Large intestine (tissue), 12 donors: ENCODE measurements at places on chromosomes 11 and 22. TPM values are rescaled to one million over a fixed set of nuclear protein-coding genes. Genes with fewer than 3 reads are reported as not detected.

SNX32 gene
- 6.3 TPM for polyA plus RNA-seq

DNA sequence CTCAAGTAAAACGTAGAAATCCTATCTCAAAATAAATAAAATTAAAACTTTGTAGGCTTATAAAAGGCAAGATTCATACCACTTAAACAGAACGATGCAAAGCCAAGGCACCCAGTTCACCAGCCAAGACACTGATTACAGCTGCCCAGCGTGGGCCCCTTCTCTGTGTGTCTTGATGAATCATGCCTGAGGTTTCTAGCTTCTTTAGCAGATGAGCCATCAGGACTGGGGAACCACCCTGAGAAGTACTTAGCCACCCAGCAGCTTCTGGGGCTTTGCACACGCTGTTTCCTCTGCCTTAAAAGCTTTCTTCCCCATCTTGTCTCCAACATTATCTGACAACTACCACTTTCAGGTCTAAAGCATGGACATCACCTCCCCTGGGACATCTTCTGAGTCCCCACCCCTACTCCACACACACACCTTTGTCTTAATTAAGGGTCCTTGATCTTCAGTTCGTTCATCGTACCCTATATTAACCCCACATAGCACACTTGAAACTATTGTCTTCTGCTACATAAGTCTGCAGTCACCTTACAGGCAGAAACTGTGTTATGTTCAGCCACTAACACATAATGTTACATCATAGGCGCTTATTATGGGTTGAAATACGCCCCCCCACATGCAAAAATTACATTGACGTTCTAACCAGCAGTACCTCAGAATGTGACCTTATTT is 8.7 kb upstream of the LAYN start:
- no peaks in the 10 kb centered on the region for H3K36me3 ChIP-seq
- peaks cover 18% of the 10 kb centered on the region for H3K27me3 ChIP-seq
- no peak overlapping the region for H3K4me3 ChIP-seq

HBB gene
- polyA plus RNA-seq, result 175 TPM

CCDC157 gene
- polyA plus RNA-seq, result 3.1 TPM

- H3K27me3 ChIP-seq, result peaks cover 52% of the 10 kb centered on the region
- H3K27ac ChIP-seq, result no peak overlapping the region
- H3K4me1 ChIP-seq, result no peaks in the 10 kb centered on the region
Measured at GRCh38 chr11:134270250-134270714, 5.9 kb upstream of the GLB1L3 start.

MOV10L1 gene
- 2.3 TPM for polyA plus RNA-seq

DNA sequence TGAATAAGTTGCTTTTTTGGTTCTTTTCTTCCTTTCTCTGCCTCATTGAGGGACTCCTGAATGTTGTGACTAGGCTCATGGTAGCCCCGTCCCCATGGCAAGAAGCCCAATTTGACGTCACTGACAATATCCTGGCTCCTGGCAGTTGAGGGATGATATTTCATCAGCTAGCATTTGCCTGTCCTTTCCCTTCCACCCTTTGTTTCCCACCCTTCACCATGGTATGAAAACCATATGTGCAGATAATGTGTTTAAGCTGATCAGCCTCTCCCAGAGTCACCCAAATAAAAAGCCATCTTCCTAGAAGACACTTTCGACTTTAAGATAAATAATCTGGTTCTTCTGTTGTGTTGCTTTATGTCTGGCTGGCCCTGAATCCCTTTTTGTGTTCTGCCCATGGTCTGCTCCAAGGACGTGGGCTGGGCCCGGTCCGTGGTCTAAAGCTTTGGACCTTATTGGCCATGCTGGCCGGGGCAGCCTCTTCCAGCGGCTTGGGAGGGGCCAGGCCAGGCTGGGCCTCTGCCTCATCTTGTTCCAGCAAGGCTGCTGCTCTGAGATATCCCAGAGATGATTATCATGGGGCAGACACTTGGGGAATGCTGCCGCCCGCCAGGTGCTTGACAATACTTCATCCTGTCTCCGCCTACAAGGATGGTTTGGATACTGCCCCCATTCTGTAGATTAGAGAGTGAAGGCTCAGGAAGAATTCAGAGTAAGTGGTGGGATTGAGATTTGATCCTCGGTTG is 5.1 kb downstream of the TSPAN18 start:
- H3K36me3 ChIP-seq, result peaks cover under 1% of the 10 kb centered on the region
- DNase-seq, result no peak
- no peaks in the 10 kb centered on the region for H3K27me3 ChIP-seq
- H3K4me3 ChIP-seq, result no peak overlapping the region
- H3K4me1 ChIP-seq, result peaks cover 5% of the 10 kb centered on the region

GRCh38 chr11:4095509-4096230 is 1.1 kb downstream of the RRM1 start:
- peak overlapping the region; percentile 83 for H3K4me3 ChIP-seq
- peaks cover 3% of the 10 kb centered on the region for H3K36me3 ChIP-seq
- peaks cover 15% of the 10 kb centered on the region for H3K4me1 ChIP-seq
- H3K27ac ChIP-seq, result peak overlapping the region; percentile 88

EHF gene
- polyA plus RNA-seq, result 14.7 TPM

DNA sequence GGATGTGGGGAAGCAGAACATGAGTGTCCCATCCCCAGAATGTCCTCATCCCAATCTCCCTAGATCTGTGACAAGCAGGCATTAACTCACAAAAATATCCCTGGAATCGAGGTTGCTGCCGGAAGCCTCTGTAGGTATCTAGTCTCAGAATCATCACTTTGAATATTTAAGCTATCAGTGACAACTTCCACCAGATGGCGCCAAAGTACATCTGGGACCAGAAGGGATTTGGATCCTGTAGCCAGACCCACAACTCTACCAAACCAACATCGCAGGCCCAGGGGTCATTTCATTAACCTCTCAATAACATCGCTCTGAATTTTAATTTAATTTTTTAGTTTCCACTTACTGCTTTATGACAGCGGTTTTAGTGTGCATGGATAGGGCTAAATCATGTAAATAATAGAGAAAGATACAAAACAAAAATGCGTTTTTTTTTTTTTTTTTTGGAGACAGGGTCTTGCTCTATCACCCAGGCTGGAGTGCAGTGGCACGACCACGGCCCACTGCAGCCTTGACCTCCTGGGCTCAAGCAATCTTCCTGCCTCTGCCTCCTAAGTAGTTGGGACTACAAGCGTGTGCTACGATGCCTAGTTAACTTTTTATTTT is 1.1 kb upstream of the EXT2 start:
- no peaks in the 10 kb centered on the region for H3K27me3 ChIP-seq
- DNase-seq, result peak; percentile 62
- H3K36me3 ChIP-seq, result no peaks in the 10 kb centered on the region
- H3K4me1 ChIP-seq, result peaks cover 11% of the 10 kb centered on the region
- H3K4me3 ChIP-seq, result no peak overlapping the region

KRTAP5-1 gene
- 3.0 TPM for polyA plus RNA-seq

DNA sequence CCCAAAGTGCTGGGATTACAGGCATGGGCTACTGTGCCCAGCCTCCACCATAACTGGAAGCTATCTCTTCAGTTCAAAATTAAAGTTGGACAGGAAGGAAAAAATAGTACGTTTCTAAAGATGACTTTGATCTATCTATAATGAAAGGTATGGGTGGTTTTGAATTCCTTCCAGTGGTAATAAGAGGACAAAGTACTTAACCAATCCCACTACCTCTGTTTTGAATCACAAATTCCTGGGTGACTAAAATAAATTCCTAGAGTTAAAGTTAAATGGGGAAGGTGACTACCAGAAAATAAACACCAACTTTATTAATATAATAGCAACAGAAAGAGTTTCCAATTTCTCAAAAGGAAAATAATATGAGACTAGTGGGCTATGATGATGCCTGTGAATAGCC is 9.1 kb downstream of the PHF5A start:
- H3K27me3 ChIP-seq, result no peaks in the 10 kb centered on the region
- no peak overlapping the region for H3K27ac ChIP-seq
- H3K36me3 ChIP-seq, result peaks cover 55% of the 10 kb centered on the region
- H3K4me3 ChIP-seq, result no peak overlapping the region
- no peak for DNase-seq

DNA sequence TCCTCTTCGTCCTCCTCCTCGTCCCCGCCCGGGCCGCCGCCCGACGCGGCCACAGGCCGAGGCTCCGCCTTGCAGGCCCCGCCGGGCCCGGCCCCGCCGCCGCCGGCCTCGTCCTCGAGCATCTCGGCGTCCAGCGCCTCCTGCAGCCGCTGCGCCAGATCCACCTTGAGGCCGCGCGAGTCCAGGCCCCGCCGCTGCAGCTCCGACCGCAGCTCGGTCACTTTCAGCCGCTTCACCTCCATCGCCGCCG is 417 bp downstream of the HNRNPUL2 start:
- peaks cover 23% of the 10 kb centered on the region for H3K36me3 ChIP-seq
- no peaks in the 10 kb centered on the region for H3K27me3 ChIP-seq
- DNase-seq, result no peak
- peak overlapping the region; percentile 90 for H3K27ac ChIP-seq
- H3K4me1 ChIP-seq, result no peaks in the 10 kb centered on the region
- peak overlapping the region; percentile 66 for H3K4me3 ChIP-seq

ADAMTS8 gene
- polyA plus RNA-seq, result 2.9 TPM

DNA sequence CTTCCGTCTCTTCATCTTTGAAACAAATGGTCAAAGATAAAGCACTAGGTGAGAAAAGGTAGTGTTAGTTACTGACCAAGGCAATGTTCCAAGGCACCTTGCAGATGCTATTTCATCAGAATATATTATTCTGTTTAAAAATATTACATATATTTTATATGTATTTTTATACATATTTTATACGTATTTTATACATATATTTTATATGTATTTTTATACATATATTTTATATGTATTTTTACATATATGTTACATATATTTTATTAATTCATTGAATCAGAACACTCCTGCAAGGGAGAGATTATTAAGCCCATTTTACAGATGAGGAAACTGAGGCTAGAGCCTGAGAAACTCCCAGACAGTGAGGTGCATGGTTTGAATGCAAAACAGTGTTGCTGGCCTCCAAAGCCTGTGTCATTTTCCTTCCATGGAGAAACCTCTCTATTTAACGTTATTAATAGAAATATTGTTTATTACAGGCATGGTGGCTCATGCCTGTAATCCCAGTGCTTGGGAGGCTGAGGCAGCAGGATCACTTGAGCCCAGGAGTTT is 120.6 kb upstream of the CD82 start:
- no peak overlapping the region for H3K27ac ChIP-seq
- no peaks in the 10 kb centered on the region for H3K4me1 ChIP-seq
- peaks cover 6% of the 10 kb centered on the region for H3K27me3 ChIP-seq
- H3K4me3 ChIP-seq, result no peak overlapping the region

GUCY1A2 gene
- 4.0 TPM for polyA plus RNA-seq

DNA sequence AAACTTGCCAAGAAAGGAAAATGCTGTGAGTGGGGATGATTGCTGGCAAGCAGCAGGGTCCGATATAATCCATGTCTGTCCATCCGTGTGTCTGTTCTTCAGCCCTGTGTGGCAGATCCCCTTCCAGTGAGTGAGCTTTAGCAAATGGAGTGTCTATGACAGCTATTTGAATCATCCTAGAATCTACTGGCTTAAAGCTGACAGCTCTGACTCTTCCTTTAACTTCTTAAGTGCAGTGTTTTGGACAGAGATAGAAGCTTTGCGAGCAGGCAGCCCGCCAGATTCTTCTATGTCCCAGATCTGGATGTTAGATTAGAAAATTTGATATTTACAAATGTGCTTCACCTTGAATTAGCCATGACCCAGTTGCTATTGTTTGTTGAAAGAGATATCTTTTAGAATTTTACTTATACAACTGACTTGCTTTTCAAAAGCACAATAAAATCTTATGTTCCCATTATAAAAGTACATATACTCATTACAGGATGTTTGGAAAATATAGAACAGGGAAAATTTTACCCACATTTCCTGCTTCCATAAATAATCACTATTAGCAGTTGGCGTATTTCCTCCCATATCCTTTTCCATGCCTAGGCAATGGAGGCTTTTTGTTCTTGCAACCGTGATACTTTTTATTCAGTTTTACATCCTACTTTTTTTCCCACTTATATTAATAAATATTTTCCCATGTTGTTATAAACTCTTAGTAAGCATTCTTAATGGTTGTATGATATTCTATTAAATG is 124.5 kb downstream of the COMMD9 start:
- H3K27me3 ChIP-seq, result no peaks in the 10 kb centered on the region
- H3K4me1 ChIP-seq, result no peaks in the 10 kb centered on the region
- no peaks in the 10 kb centered on the region for H3K36me3 ChIP-seq
- no peak overlapping the region for H3K4me3 ChIP-seq
- no peak for DNase-seq

GRCh38 chr11:100338144-100338840 is 348.8 kb upstream of the ARHGAP42 start:
- no peak overlapping the region for H3K27ac ChIP-seq
- DNase-seq, result no peak

DNA sequence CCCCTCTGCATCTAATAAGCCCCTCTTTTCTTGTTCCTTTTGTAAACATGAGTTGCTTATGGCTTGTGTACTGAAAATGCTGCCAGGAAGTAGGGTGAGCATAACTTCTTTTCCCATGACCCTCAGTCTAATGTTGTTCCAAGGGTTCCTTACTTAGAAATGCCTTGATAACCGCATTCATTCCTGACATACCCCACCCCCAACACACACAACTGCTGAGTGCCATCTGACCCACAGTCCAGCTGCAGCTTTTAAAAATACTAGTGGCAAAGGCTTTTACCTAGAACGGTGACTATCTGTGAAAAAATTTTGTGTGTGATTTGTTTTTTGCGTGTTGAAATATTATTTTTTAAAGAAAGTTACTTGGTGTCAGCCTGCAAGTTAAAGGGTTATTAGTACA is 52.6 kb downstream of the ARHGAP42 start:
- H3K4me3 ChIP-seq, result no peak overlapping the region
- H3K36me3 ChIP-seq, result no peaks in the 10 kb centered on the region
- H3K27me3 ChIP-seq, result no peaks in the 10 kb centered on the region
- H3K27ac ChIP-seq, result no peak overlapping the region

DNA sequence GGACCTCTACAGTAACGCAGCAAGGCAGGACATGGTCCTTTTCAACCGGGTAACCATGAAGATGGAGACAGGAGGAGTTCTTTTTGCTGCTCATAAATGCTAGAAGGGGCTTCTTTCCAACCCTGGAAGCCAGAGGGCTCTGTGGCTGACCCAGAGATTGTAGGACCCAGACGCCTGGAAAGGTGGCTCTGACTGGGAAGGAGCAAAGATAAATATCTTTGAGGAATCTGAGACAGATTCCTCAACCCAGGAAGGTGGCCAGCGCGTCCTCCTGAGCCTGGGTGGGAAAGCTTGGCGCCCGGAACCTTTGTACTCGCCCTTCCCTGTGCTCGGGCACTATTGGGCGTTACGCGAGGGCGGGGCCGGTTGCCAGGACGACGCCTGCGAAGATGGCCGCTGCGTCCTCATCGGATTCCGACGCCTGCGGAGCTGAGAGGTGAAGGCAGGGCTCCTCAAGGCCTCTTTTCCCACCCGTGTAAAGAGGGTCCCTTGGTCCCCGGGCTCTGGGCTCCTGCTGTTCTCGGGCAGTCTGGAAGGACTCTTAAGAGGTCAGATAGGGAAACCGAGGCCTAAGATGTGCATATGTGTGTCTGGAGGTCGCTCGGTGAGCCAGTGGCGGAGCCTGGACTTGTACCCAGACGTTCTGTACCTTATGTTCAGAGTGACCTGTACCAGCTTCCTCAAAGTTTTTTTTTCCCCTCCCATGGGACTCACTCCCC is at the start of gene BBS1:
TSS of gene BBS1 (plus strand) at position 365 of the 719 bp plus-strand sequence. CDS start at position 390, 25 bp downstream.
- H3K27ac ChIP-seq, result peak within 1 kb of the TSS; percentile 9
- DNase-seq, result peak; percentile 85
- H3K4me3 ChIP-seq, result peak within 1 kb of the TSS; percentile 84
- peaks cover 7% of the 10 kb centered on the region for H3K4me1 ChIP-seq
- no peaks in the 10 kb centered on the region for H3K27me3 ChIP-seq

GRCh38 chr11:128948583-128948982 is 5.9 kb upstream of the TP53AIP1 start:
- no peaks in the 10 kb centered on the region for H3K4me1 ChIP-seq
- DNase-seq, result no peak
- no peak overlapping the region for H3K27ac ChIP-seq
- no peaks in the 10 kb centered on the region for H3K36me3 ChIP-seq
- no peak overlapping the region for H3K4me3 ChIP-seq

OR5F1 gene
- not detected for polyA plus RNA-seq

MUC2 gene
- polyA plus RNA-seq, result 94.8 TPM

HSPB2 gene
- 4.3 TPM for polyA plus RNA-seq

- H3K27ac ChIP-seq, result peak overlapping the region; percentile 71
- H3K36me3 ChIP-seq, result no peaks in the 10 kb centered on the region
- no peak for DNase-seq
Measured at GRCh38 chr11:102191832-102192231, 81.6 kb downstream of the YAP1 start.
